NCI-H510A treated with DMSO at 0.1 percent for 48 hours (cell line): ENCODE measurements at places on chromosomes 16 and 17.

DNA sequence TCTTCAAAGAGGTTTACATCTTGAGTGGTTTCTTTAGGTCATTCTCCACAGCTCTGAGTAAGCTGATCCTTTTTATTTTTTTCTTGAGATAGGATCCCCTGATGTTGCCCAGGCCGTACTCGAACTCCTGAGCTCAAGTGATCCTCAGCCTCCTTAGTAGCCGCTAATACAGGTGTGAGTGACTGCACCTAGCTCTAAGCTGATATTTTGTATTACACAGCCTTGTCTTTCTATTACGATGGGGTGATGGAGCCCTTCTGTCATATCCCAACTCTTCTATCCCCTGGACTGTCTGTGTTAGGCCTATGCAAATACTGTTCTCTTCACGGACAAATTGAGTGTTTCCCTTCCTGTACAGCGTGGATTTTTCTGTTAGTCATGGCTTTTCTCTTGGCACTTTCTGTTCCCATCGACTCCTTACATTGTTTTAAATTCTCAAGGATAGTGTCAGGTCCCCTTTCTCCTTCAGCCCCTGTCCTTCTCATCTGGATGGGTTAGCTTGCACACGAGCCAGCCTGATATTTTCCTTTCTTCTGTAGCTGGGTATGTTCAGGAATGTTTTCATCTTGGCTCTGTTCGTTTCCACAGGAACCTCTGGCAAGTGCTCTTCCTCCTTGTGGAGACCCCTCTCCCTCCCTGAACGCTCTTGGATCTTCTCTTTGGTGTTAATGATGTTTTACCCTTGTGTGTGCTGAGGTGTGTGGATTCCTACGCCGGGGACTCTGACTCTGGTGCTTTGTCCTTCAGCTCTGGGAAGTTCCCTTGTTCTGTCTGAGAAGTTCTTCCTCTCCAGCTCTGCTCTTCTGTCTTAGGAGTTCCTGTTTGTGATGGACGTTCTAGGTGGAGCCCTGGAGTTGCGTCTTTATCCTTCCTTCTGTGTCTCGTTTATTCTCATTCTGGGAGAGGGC is 2.3 kb downstream of the BANP start:
- DNase-seq, result no peak

GRCh38 chr16:9885467-9885866 is 296.8 kb downstream of the GRIN2A start:
- no peak for DNase-seq

- no peak for DNase-seq
Measured at GRCh38 chr17:70352834-70353233, 183.5 kb downstream of the KCNJ2 start.

DNA sequence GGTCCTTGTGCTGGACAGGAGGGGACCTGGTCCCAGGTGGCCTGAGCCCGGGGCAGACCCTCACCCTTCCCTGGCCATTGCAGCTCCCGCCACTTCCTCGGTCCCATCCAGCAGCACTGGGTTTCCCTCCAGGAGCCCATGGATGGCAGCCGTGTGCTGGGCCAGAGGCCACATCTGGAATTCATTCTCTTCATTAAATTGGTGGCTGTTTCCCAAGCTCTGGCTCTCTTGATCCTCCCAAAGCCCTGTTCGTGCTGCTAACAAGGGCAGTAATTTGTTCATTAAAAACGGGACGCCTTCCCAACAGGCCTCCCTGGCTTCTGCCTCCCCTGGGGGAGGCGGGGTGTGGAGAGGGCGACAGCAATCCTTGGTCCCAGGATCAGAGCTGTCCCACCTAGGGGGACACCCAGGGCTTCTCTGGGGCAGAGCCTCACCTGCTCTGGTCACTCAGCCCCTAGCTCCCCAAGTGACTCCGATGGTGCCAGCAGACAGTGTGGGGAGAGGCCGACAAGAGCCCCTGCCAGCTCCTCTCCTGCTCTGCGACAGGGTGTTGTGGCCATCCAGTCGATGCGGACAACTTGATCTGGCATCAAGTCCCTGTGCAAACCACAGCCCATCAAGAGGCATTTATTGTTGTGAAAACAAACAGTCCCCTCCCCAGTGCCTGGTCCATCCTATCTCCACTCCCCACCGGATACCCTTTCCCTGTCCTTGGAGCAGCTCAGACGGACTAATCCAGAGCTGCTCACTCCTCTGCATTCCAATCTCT is 44.0 kb downstream of the SDK2 start:
- no peak for DNase-seq

DNA sequence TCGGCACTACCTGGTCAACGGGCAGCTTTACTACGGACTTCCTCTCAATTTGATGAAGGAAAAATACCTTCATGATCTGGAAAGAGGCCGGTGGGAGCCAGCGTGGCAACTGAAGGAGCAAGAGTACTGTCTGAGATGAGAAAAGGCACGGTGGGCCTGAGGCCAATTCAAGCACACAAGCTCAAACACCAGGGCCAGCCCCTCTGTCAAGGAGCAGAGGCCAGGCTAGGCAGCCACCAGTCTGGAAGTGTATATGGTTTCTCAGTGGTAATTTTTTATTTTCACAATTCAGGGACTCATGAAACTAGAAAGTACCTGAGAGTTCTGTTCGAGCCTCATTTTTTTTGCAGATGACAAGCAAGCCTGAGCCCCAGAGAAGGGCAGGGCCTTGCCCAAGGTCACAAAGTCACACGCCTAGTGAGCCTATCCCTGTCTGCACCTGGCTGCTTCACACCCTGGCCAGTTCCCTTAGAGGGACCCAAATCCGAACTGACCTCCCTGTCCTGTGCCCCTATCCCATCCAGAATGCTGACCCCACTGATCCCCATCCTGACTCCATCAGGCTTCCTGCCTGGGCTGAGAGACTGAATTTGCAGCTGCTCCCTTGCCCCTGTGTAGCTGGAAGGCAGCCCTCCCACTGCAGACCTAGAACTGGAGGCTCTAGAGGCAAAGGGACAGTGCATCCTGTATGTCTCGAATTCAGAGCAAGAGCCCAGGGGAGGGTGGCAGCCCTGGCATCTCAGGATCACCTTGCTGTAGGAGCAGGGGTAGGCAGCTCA is 4.8 kb upstream of the TBX2 start:
- DNase-seq, result no peak

- no peak for DNase-seq
Measured at GRCh38 chr16:23843143-23843542, 7.4 kb downstream of the PRKCB start.

- no peak for DNase-seq
Measured at GRCh38 chr16:23354246-23354645, 52.1 kb downstream of the SCNN1B start.

- no peak for DNase-seq
Measured at GRCh38 chr17:30513346-30513745, 36.1 kb downstream of the GOSR1 start.

DNA sequence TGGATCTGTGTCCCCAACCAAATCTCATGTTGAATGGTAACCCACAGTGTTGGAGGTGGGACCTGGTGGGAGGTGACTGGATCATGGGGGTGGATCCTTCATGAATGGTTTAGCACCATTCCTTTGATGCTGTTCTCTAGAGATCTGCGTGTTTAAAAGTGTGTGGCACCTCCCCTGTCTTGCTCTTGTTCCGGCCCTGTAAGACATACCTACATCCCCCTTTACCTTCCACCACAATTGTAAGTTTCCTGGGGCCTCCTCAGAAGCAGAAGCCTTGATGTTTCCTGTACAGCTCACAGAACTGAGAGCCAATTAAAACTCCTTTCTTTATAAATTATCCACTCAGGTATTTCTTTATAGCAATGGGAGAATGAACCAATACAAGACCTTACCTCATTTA is 257.7 kb downstream of the XYLT1 start:
- DNase-seq, result no peak

GRCh38 chr16:74291577-74292208 is 4.9 kb upstream of the PSMD7 start:
- DNase-seq, result no peak

DNA sequence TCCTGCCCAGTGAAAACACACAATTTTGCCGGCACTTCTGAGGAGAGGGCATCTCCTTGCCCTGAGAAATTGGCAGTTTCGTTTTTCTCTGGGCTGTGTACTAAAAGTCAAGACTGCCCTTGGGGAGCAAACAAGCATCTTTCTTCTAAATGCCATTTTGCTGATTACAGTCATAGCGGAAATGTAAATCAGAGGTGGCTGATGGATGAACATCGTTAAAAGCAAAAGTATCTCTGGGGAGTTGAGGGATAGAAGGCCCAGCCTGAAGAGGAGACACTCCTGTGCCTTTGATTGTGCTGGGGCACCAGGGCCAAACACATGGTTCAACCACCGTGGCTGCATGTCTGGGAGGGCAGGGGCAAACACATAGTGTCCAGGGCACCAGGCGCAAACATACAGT is 49.8 kb downstream of the ABCC12 start:
- DNase-seq, result no peak

DNA sequence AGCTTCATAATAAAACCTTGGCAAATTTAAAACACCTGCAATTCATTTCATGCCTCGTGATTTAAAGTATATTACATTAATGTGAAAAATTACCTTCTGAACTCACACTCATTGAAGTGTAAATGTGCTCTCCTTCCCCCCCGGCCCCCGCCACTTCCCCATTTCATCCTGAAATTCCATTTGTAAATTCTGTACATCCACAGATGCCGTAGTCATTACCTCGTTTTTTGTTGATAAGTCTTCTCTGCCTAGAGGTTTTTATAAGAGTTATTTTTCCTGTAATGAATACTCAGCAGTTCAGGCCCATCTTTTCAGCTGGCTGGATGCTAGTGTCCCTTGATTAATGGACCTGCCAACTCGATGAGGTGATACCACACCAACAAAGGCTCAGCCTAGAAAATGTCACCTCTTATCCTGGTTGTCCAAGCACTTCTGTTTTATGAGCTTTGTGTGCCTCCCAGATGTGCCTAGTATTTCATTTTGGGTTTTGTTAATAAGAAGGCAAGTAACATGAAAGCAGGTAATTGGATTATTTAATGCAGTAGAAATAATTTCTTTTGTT is 64.8 kb upstream of the KIFC3 start:
- DNase-seq, result peak; percentile 85

- no peak for DNase-seq
Measured at GRCh38 chr17:72603420-72604242, 482.8 kb downstream of the SOX9 start.

- DNase-seq, result no peak
Measured at GRCh38 chr17:29252101-29252791, 5.6 kb downstream of the CRYBA1 start.

GRCh38 chr16:67268136-67268579 is 11.2 kb upstream of the PLEKHG4 start:
- no peak for DNase-seq

- no peak for DNase-seq
Measured at GRCh38 chr17:79407385-79407784, 203.5 kb downstream of the RBFOX3 start.

DNA sequence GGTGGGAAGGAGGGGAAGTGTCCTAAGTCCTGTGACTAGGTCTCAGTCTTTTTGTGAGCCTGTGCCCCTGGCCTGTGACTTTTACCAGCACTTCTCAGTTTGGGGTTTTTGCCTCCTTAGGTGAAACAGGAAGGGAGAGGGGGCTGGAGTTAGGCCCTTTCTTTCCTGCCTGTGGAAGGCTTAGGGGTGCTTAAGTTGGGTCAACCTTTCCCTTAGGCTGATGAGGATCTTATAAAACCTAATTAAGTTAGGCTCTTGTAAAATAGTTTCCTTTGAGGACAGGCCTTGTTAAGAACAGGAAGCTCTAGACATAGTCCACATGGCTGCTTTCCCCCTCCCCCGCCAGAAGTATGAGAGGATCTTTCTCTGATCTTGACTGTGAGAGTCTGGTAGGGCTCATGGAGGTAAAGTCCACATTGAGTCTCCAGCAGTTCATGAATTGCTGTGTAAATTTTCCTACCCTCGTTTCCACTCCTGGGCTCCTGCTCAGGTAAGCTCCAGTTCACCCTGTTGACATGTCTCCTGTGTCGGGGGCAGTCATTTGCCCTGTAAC is 17.0 kb upstream of the DNASE1 start:
- DNase-seq, result no peak

DNA sequence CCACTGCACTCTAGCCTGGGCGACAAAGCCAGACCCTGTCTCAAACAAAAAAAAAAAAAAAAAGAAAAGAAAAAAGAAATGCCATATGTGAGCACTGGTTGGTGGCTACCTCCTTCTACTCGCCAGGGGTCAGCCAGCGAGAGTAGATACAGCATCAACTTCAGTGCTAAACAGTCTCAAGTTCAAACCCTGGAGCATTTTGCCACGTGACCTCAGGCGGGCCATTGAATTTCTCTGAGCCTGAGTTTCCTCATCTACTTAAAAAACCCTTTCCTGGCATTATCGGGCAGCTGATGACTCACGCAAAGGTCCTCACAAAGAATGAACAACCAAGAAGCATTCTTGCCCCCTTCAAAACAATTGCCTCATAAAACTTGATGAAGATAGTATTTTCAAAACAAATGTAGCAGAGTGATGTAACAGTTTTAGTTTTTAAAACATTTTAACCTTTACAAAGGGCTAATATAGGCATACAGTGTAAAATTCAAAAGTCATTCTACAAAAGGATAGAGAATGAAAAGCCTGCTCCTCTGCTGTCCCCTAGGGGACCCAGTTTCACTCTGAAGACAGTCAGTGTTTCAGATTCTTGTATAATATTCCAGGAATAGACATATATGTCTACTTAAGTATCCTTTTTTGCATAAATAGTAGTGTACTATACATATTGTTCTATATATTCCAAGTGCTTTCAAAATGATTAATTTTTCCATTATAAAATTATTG is 28.4 kb downstream of the DNAH2 start:
- DNase-seq, result no peak

DNA sequence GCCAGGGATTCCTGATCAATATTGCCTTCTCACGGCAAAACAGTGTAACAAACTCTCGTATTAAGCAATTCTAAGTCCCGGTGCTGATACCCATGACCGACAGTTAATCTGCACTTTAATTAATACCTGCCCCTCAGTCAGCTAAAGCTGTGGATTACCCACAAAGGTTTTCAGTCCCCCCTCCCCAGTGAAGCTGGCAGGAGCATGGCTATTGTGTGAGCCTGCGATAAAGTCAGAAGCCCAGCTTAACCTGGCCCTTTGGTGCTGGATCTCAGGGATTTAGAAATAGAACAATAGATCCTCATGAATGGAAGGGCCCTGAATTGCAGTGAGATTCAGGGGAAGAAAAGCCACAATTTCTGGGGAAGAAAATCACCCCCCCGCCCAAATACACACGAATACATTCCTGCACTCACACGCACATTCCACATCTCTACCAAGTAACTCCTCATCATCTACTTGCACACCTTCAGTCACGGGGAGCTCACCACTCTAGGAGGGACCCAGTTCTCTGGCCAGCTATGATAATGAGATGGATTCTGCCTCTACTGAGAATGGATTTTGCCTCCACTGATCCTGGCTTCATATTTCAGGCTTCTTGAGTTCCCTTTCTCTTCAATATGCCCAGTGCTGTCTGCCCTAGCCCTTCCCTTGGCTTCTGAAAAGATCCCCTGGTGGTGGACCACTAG is 102.6 kb downstream of the WSCD1 start:
- DNase-seq, result no peak

GRCh38 chr17:15436473-15437302 is 30.7 kb downstream of the CDRT4 start:
- DNase-seq, result peak; percentile 92

DNA sequence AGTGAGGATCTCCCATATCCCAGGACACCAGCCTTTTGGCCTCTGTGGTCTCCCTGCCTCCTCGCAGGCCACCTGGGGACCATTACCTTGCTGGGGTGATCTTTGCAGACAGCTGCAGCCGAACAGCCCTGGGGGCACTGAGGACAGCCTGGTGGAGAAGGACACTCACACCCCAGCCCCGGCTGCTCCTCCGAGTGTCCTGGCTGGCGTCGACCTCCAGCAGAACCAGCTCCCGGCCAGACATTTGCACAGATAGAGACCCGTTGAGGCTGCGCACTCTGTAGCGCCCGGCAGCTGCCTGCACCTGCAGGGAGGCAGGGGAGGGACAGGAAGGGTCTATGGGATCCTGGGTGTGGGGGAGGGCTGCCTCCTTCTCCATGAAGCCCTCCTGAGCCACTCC is 90.3 kb downstream of the RMI2 start:
- no peak for DNase-seq

GRCh38 chr17:55242476-55242875 is 22.3 kb upstream of the HLF start:
- no peak for DNase-seq
